ENCODE measurements at places on chromosomes 1 and 21.
A peak's percentile ranks its signal among the peaks of the same experiment; 100 is the strongest.

DNA sequence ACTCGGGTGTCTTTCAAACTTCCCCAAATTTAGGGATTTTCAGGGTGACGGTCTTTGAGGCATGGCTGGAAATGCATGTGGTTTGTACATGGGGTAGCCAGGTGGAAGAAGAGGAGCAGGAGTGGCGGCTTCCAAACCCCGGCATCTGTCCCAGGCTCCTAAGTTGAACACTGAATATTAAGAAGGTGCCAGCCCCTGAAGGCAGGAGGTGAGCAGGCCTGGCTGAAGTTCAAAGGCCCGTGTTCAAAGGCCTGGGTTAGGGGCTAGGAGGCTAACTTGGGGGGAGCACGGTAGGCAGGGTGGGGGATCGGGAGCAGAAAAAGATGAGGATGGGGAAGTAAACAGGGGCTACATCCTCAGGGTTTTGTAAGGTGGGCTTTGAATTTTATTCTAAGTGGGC lies 42.8 kb downstream of the ELK4 start:
- no peak for DNase-seq

GRCh38 chr21:15333136-15333710 lies 268.4 kb upstream of the NRIP1 start:
- DNase-seq: no peak

GRCh38 chr21:45801989-45802388 lies 158.5 kb downstream of the PCBP3 start:
- DNase-seq: no peak

GRCh38 chr1:3842912-3843311 lies 14.1 kb downstream of the CEP104 start:
- DNase-seq: no peak

- no peak for DNase-seq
Measured at GRCh38 chr1:154622503-154623039, 14.6 kb upstream of the ADAR start.

- peak; percentile 90 for DNase-seq
Measured at GRCh38 chr1:206925106-206925736, 3.5 kb upstream of the FCMR start.

- no peak for DNase-seq
Measured at GRCh38 chr1:11156441-11156840, 32.7 kb upstream of the ANGPTL7 start.

GRCh38 chr1:59664166-59664565 lies 150.6 kb upstream of the HOOK1 start:
- no peak for DNase-seq

DNA sequence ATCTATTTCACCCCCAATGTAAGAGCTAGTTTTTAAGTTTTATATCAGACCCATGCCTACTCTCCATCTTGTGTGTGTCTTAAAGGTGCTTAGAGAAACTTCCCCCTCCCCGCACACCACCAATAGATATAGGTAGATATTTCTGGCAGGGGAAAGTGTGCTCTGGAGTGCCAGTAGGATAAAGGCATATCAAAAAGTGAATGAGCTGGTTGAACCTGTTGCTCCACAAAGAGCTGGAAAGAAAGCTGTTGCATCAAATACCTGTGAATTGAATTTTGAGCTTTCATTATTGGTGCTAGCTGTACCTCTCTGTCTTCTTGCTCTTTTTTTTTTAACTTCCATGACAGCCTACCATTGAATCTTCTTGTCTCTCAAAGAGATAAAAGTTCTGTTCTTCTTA lies 32.8 kb downstream of the ARID1A start:
- no peak for DNase-seq

DNA sequence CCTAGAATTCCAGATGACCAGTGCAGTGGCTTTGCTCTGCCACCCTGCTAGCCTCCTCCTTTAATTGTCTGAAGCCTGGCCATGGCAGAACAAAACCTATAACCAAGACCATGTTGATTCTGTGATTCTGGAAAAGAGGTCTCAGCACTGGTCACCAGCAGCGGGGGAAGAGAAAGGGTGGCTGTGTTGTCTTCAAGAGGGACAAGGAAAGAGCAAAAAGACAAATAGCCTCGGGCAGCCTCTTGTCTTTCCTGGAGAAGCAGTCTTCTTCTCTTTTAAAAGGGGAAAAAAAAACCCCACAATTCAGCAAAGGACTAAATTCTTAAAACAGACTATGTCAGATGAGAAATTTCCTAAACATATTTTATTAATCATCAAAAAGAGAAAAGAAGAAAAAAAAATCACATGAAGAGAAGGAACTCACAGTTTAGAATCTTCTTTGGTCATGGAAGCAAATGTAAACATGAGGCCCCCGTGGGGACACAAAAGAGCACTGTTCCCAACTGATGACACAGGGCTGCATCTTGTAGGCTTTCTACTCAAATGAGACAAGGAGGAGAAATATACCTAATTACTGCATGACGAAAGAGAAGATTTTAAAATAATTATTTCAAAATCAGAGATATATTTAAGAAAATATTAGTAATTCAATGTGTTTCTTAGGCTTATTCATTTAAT lies 36.3 kb upstream of the RAP1GAP start:
- no peak for DNase-seq

GRCh38 chr1:204523605-204524215 lies 7.5 kb downstream of the MDM4 start:
- no peak for DNase-seq

GRCh38 chr21:34613679-34614627 lies 960 bp downstream of the RCAN1 start:
- peak; percentile 8 for DNase-seq

GRCh38 chr1:184222652-184223052 lies 164.2 kb upstream of the C1orf21 start:
- DNase-seq: peak; percentile 51

DNA sequence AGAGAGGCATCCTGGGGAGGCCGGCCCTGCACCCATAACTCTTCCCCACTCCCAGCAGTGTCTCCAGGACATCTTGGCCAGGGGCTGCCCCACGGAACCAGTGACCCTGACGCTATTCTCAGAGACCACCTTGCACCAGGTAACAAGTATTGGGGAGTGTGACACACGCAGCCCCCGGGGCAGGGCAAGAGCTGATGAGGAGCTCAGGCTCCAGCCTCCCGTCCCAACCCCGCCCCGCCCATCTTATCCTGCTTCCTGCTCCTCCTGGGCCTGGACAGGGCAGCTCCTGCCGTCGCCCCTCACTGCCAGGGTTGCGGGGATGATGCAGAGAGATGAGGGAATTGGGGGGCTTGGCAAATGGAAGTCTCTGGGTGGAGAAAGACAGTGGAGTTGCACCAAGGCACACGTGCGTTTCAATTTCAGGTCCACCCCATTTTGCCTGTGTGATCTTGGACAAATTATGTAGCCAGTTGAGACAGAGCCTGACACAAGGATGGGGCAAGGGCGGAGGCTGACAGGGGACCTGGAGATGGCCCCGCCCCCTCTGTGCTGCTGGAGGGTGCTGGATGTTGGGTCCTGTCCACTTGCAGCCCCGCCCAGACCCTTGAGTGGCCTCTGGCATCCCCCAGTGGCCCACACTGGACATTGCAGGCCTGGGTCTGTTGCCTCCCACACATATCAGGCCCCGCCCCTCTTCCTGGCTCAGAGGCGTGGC lies 10.7 kb downstream of the CLCNKA start:
- DNase-seq: peak; percentile 89

- DNase-seq: no peak
Measured at GRCh38 chr1:222048094-222048595, 306.3 kb upstream of the DUSP10 start.

- no peak for DNase-seq
Measured at GRCh38 chr1:89816366-89816765, 4.5 kb upstream of the LRRC8D start.

DNA sequence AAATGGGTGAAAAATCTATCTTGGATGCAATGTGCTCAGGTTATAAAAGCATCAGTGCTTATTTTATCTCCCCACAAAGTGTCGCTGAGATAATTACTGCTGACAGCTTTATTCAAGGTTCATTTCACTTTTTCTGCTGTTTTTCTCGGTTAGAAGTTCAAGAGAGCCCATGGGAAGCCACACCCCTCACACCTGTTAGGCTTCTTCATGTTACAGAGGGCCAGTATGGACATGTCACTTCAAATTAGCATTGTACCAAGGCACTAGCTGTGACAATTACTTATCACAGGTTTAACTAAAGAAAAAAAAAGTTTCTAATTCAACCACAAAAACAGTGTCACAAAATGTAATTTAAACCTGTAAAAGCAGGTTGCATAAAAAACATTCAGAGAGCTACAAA lies 187.3 kb upstream of the DMRTA2 start:
- DNase-seq: peak; percentile 37

GRCh38 chr1:19770436-19771190 lies 29.1 kb downstream of the TMCO4 start:
- no peak for DNase-seq

DNA sequence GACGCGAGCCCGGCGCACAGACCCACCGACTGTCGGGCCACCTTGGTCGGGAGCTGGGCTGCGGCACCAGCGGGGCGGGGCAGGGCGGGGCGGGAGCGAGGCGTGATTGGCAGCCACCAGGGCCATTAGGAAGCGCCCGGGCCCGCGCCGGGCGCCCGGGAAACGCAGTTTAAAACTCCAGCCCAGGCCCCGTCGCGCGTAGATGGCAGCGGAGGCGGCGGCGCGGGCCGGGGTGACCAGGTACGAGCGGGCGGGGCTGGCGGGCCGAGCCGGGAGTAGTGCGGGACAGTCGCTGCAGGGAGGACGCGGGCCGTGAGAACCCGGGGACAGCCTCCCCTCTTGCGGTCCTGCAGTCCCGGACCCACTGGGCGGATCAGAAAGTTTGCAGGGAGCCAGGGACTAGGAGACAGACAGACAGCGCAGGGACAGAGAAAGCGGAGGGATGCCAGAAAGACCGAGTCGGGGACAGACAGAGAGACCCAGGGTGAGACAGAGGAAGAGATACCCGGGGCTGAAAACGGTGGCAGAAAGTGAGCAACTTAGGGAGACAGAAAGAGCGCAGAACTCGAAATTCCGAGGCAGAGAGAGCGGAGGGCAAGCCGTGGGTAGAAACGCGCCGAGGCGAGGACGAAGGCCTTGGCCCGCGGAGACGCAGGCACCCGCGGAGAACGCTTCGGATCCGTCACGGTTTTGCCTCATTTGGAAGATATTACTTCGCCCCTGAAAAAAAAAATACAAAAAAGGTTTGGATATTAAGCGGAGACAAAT lies at the start of gene DMBX1:
Gene DMBX1, plus strand, starts transcription at position 199 of the 768 bp plus-strand sequence. CDS start 17,175 bp downstream, outside the sequence.
- no peak for DNase-seq

GRCh38 chr1:230334447-230334837 lies 91.7 kb downstream of the PGBD5 start:
- no peak for DNase-seq

- DNase-seq: no peak
Measured at GRCh38 chr1:112708002-112708448, 1.1 kb upstream of the RHOC start.

DNA sequence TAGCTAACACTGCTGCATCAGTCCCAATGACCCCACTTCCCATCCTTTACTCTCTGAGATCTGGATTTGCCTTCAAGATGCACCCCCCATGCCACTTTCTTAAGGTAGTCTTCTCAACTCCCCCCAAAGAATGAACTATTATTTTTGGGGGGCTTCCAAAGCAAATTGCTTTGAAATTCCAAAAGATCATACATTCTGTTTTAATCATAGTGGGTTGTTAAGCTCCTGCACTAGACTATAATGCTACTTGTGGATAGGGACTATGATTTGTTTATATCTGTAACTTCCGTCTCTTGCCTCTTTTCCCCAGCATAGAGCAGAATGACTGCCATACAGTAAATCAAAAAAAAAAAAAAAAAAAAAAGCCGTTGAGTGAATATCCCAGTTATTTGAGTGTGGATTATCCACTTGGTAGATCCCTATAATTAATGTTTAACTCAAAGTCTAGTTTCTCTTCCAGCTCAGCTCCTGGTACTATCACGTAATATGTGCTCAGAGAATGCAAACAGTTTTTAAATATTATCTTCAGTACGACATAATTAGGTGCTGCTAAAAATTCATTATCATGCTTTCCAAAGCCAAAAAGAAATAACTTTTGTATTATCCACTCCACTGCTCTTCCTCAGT lies 26.9 kb downstream of the KIRREL1 start:
- DNase-seq: no peak

DNA sequence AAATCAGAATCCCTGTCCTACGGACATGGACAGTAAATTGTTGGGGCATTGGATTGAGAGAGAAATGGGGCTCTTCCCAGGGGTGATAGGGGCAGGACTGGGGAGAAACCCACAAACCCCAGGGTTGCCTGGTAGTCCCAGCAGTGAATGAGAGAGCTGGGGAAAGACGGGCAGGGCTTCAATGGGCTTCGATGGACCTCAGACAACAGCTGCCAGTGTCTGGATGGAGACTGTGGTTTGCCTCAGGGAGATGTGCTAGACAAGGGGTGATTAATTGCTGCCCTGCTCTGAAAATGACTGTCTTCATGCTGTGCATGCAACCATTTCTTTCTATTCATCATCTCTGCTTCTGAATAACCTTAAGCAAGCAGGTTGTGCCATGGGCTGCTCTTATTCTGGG lies 7.4 kb downstream of the GPR25 start:
- DNase-seq: no peak

All from NAMALWA (cell line).